Nucleus accumbens (tissue), 56 donors: ENCODE measurements at places on chromosomes 1 and 21.
A peak's percentile ranks its signal among the peaks of the same experiment; 100 is the strongest.

DNA sequence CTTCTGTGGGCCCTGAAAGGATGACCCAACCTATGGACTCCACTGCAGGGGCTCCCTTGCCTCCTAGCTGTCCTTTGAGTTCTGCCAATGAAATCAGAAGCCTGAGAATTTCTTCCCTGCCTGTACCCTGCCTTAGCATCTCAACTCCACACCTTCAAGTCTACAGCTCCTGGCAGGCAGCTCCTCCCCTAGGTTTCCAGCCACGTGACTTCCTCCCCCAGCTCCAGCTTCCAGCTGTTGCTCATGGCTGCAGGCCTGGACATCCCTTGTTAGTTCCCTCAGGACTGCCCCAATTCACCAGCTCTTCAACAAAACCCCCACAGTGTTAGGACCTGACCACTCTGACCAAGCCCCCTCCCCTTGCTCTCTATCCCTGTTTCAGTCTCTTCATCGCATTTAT, 2.4 kb downstream of the RCAN1 start:
- peak; percentile 28 for DNase-seq

GRCh38 chr1:231855926-231856325, 229.3 kb downstream of the DISC1 start:
- no peak for DNase-seq

GRCh38 chr1:66231217-66231616, 302.7 kb upstream of the SGIP1 start:
- DNase-seq: no peak

GRCh38 chr1:117607471-117607870, 1.6 kb downstream of the TENT5C start:
- no peak for DNase-seq

DNA sequence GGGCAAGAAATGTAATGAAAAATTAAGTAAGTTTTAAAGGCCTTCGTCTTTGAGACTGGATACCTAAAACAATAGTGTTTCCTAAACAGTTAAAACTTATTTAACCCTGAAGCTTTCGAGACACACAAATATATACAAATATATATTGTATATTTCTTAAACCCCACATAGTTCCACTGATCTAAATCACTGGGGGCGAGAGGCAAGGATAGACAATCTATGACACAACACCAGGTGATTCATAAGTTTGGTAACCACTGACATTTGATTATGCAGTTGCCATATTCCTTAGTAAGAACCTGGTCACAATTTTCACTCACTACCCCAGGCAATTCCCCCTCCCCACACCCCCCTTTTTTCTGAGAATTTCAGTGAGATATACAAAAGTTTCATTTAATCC, 55.3 kb upstream of the BOLA1 start:
- DNase-seq: no peak

- DNase-seq: no peak
Observed at GRCh38 chr1:89863165-89863830, 42.5 kb downstream of the LRRC8D start.

GRCh38 chr21:26909972-26910371, 56.9 kb downstream of the ADAMTS5 start:
- DNase-seq: no peak

DNA sequence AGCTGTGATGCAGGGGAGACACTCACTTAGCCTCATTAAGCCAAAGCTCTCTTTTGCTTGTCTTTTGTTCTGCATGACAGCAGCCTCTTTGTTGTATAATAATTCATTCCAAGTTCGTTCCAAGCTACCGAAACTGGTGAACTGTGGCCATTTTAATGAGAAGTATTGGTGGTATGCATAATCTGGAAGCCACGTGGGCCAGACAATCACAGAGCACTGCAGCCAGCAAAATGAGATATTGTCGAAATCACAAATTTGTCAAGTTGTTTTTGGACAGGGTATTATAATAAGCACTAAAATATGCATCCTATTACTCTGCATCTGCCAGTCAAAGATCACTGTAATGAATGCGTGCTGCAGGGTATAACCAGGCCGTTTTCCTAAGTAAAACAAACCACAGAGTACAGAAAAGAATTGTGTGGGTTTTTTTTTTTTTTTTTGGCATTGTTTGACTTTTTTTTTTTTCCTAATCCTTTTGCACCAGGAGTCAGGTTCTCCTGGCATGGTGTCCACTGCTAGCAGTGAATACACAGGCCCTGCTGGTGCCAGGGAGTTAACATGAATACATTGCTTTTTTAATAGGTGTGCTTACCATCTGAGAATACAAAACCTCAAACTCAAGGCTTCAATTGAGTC, 423.9 kb downstream of the PTBP2 start:
- peak; percentile 76 for DNase-seq

DNA sequence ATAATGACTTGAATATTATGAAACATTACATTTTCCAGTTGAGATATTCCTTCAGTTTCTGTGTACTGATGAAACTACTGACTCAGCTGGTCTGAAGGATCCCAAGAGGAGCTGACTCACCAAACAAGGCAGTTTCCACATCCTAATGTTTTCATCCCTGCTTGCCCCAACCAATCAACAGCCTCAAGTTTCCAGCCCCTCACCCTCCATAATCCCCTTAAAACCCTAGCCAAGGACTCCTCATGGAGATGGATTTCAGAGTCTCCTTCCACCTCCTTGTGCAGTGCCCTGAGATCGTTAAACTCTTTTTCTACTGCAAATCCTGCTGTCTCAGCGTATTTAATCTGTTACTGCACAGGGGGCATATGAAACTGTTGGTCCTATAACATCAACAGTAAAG, 83.1 kb upstream of the HAO2 start:
- DNase-seq: no peak

DNA sequence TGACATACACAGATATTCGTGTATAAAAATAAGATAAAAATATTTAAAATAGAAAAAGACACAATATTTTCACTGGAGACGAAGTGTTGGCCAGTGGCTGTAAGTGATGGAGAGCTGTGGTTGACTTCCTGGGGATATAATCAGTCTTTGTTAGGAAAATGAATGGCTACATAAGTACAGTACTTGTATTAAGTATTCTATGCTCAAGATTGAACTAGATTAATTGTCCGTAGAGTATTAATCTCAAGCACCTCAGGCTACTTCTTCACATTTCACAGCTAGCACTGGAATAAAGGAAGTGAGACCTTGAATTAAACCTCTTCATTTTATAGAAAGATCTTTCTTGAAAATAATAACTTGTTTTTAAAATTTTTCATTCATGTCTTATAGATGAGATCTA, 39.0 kb upstream of the RGS5 start:
- no peak for DNase-seq

DNA sequence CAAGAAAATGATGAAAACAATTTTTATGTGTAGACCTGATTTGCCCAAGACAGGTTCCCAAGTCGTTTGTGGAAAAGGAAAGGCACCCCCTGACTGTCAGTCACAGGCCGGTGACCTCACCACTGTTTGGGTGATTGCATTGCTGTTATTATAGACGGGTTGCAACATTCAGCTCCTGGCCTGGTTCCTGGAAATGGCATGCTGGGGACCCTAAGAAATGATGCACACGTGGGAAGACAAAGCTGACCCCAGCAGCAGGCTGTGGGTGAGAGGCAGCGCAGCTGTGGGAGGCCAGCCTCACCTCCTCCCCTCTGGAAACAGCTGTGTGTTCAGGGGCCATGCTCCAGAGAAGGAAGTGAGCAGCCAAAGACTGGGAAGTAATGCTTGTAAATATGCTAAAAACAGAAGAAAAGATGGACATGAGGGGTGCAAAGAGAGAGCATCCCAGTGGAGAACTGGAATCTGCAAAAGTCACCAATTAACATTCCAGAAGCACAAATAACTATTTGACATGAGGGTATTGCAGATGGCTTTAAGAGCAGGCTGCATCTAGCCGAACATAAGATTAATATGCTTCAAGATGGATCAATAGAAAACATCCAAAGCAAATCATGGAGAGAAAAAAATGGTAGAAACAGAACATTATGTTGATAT, 23.4 kb upstream of the ABCG1 start:
- DNase-seq: no peak

GRCh38 chr21:43618940-43619339, 40.3 kb downstream of the HSF2BP start:
- DNase-seq: no peak

- DNase-seq: no peak
Observed at GRCh38 chr1:246724731-246725095, 504 bp downstream of the SCCPDH start.

DNA sequence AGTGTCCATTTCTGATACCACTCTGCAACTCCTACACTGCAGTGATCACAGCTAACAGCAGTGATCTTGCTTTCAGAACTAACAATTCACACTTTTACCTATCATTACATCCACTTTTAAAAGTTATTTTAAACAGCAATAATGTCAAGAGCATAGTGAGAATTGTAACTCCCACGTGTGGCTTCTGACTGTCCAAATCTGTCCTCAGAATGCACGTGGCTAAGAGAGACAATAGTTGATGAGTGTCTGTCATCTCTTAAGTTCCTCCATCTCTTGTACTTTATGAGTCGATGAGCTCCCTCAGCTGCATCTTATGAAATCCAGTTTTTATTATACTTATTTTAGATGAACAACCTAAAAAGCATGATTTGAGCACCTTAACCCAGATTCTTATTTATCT, 16.5 kb upstream of the CFHR5 start:
- DNase-seq: no peak

- no peak for DNase-seq
Observed at GRCh38 chr1:67460676-67461500, 30.7 kb upstream of the SERBP1 start.
